ENCODE measurements at places on chromosomes 3 and 15.

- no peak for DNase-seq
Measured at GRCh38 chr3:8538913-8539312, 37.3 kb downstream of the LMCD1 start.

DNA sequence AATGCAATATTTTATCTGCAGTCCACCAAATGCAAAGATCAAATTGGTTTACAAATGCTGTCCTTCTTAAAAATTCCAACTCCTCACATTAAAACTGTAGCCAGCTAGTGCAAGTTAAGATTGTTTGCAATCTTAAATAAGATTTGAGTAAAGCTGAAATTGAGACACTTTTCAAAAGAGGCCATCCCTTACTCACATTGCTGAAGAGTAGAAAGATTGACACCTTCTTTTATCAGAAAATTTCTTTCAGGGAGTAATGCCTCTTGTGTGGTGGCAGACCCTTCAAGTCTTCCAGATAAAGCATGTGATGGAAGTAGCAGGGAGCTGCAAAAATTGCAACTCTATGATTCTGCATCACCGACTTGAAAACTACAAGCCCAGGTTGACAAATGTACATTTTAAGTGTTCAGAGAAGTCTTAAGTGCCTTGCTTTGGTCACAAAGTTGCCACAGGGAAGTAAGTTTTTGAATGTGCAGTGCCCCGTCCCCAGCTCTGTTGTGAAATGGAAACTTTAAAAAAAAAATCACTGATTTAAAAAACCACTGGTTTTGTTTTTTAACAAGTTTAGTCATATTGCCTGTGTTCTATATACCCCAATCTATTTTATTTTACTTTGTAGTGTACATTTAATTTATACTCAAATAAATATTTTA, 12.6 kb downstream of the CD86 start:
- no peak for DNase-seq

- no peak for DNase-seq
Measured at GRCh38 chr3:157157836-157158235, 2.1 kb downstream of the CCNL1 start.

GRCh38 chr15:36815786-36816185, 236.4 kb downstream of the CDIN1 start:
- no peak for DNase-seq

- DNase-seq, result no peak
Measured at GRCh38 chr3:129502641-129503408, 25.6 kb upstream of the RHO start.

DNA sequence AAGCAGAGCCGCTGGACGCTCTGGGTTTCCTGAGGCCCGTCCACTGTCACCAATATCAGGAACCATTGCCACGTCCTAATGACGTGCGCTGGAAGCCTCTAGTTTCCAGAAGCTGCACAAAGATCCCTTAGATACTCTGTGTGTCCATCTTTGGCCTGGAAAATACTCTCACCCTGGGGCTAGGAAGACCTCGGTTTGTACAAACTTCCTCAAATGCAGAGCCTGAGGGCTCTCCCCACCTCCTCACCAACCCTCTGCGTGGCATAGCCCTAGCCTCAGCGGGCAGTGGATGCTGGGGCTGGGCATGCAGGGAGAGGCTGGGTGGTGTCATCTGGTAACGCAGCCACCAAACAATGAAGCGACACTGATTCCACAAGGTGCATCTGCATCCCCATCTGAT, 3.3 kb downstream of the RHO start:
- DNase-seq, result no peak

Data from sciatic nerve (tissue), 2 donors.